ENCODE measurements at places on chromosomes 5 and 9.

- DNase-seq: no peak
Observed at GRCh38 chr5:169099801-169100734, 200.9 kb downstream of the SLIT3 start.

GRCh38 chr5:89388872-89389271 lies 505.9 kb upstream of the MEF2C start:
- no peak for DNase-seq

- DNase-seq: peak; percentile 6
Observed at GRCh38 chr9:80040457-80040856, 468.7 kb downstream of the TLE4 start.

- DNase-seq: no peak
Observed at GRCh38 chr5:131400585-131400984, 136.7 kb downstream of the CDC42SE2 start.

DNA sequence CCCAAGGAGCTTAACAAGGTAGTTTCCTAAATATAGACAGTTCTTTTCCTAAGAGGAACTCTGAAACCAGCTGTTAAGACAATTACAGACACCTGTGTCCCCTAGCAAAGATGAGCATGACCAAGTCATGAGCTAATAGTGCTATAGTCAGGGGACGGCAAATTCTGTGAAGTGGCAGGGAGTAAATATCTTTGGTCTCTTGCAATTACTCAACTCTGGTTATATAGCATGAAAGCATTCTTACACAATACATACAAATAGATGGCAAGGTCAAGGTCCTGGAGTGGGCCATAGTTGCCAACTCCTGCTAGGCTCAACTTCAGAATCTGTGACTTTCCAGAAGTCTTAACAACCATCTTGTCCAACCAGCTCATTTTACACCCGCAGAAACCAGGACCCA lies 103.7 kb downstream of the RFK start:
- no peak for DNase-seq

- DNase-seq: no peak
Observed at GRCh38 chr5:80048084-80048780, 13.1 kb downstream of the THBS4 start.

DNA sequence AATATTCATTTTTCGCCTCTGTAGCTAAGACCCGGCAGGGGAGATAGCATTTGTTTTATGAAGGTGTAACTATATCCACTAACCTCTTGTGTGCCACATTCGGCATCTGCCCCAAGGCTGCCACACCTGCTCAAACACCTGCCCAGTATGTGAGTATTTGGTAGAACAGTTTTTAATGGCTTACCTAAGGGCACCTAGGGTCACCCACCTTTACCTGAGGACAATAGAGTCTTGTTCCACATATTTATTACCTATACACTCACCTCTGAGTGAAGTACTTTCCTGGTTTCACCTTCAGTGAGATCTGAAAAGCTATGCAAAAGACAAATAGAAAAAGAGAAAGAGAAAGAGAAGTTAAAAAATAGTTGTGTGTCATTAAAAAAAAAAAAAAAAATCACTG lies 68.0 kb upstream of the PIP5K1B start:
- no peak for DNase-seq

GRCh38 chr9:33341182-33341581 lies 50.9 kb downstream of the NFX1 start:
- DNase-seq: no peak

DNA sequence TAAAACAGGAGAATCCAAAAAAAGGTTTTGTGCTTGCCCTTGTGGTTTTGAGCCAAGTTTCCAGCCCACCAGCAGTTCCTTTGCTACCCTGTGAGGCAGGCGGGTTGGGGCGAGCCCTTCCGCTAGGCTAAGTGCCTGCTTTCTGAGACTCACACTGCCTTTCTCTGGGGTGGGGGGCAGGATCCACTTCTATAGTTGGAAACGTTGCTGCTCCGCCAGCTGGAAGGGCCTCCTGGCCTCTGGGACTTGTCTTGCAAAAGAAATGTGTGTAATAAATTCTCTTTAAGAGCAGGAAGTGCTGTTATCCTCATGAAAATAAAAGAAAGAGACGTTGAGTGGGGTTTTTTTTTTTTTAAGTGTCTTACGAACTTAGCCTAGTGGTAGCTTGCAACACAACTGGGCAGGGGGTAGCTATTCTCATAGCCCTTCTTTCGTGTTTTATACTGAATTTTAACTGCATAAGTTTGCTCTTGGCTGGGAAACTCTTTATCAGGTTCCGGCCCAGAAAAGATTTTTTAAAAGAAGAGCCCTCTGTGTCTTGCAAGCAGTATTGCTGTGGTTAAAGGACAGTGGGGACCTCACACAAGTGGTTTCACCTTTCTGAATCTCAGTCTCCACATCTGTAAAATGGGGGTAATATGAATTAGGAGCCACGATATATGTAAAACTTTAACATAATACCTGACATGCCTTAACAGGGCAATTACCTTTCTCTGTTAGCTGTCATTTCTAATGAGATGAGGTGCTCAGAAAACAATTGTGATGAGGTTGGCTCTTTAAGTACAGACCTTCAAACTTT lies 19.8 kb downstream of the JADE2 start:
- DNase-seq: no peak

- no peak for DNase-seq
Observed at GRCh38 chr9:110520120-110520701, 59.3 kb downstream of the SVEP1 start.

- no peak for DNase-seq
Observed at GRCh38 chr9:114732823-114733222, 50.8 kb upstream of the TEX48 start.

DNA sequence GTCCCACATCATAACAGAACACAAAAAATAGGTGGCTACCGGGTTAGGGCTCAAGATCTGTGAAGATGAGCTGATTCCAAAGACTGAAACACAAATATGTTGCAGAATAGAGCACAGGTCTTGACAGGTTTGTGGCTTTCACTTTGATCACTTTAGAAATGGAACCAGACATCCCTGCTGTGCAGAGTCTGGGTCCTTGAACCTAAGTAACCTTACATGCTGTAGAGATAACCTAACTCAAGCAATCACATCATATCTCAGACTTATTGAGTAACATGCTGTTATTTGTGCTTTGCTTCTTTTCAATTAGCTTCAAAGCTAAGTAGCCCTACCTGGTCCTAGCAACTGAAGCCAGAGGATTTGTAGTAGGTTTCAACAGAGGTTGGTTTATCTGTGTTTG lies 24.3 kb downstream of the FBXW2 start:
- no peak for DNase-seq

DNA sequence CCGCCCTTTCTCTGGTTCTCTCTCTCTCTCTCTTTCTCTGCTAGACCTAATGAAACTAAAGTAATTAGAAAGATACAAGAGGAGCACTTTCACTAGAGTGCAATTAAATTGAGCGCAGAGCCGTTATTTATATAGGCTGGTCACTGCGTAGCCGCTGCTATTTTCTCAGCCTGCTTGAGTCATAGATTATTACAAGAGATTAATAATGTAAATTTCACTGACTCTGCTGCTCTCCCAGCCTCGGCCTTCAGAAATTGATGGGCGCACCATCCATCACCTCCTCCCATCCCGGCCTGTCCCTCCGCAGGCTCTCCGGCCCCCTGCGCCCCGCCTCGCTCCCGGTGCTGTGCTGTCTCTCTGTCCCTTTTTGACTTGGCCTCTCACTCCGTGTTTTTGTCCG lies 268.0 kb upstream of the MVB12B start:
- no peak for DNase-seq

DNA sequence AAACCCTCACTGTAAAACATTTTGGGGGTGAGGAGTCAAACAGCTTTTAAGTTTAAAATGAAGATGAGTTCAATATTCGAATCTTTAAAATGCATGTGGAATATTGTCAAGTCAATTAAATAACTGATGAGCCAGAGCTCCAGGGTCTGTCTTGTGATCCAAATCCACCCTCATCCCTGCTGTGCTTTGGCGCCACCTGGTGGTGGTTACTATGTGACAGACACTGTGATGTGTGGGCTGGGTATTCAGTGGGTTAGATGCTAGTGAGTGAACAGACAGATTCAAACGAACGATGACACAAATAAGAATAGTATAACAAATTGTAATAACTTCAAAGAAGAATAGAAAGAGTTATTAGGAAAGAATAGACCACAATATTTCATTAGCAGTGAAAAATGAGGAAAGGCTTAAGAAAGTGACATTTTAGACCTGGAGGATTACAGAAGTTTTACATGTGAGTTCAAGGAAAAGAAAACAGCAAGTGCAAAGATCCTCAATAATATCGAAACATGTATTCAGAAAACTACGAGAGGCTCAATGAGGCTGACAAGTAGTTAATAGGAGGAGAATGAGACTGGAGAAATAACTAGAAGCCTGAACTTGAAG lies 51.4 kb upstream of the CHSY3 start:
- peak; percentile 80 for DNase-seq

GRCh38 chr9:34343605-34344004 lies 14.2 kb downstream of the NUDT2 start:
- DNase-seq: no peak

- DNase-seq: no peak
Observed at GRCh38 chr5:33364406-33364805, 76.4 kb upstream of the TARS1 start.

DNA sequence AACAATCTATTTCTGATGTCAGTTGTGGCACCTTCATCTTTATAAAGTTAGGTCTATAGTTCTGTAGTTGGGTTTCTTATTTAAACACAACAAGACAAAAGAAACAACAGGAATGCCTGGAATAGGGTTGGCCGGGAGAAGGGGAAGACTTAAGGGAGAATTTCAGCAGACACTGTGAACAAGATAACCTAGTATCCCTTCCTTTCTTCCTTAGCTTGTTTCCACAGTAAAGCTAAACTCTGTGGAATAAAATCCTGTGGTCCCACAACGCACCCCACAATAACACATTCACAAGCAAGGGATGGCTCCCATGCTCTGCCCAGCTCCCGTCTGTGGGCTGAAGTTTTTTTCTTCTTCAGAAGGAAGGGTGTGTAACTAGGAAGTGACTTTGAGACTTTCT lies 124.9 kb upstream of the SMARCA2 start:
- no peak for DNase-seq

- DNase-seq: no peak
Observed at GRCh38 chr5:65246741-65247140, 235.0 kb downstream of the ADAMTS6 start.

DNA sequence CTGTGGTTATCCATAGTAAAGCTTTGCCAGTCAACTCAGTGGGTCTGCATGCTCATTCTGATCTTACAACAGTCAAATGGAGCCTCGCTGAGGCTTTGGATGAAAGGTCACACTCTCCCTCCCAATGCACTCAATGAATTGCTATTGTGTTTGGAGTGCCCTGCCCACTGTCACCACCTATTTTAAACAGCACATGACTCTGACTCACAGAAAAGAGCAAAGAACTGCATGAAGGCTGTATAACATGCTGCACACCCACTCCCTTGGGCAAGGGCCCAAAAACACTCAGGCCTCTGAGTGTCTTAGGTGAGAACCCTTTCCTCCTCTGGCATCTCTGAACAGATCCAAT lies 118.7 kb upstream of the CCDC112 start:
- peak; percentile 9 for DNase-seq

- DNase-seq: no peak
Observed at GRCh38 chr5:91283326-91283725, 99.8 kb downstream of the ARRDC3 start.

DNA sequence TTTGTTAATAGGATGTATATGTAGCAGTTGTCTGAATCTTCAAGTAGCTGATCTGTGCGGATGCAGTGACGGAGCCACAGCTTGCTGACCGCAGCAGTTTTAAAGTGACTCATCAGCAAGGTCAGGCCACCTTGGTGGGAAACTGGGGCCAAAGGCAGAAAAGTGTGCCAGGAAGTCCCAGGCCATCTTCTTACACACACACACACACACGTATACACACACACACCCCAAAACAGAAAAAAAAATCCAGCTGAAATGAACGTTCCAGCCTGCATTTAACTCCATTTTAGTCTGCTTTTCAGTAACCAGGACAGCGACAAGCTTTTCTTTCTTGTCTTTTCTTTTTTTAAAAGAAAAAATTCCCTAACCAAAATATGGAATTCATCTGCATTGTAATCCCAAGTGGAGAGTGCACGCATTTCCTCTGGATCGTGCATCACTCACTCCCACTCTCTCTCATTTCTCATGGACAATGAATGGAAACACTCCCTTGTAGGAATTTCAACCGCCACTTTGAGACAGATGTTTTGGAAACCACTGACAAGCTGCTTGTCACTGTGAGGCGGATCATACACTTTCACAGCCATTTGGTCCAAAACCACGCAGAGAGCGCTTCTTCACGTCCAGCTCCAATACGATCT lies 103.9 kb downstream of the LHFPL2 start:
- DNase-seq: no peak

DNA sequence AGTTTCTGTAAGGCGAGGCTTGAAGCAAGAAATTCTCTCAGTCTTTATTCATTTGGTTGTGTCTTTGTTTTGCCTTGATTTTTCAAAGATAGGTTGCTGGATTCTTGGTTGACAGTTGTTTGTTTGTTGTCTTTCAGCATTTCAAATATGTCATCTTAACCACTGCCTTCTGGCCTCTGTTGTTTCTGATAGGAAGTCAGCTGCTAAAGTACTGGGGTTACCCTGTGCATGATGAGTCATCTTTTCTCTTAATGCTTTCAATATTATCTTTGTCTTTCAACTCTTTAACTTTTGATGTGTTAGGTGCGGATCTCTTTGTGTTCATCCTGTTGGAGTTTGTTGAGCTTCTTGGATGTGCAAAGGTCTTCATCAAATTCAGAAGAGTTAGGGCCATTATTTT lies 1571.3 kb downstream of the MAT2B start:
- peak; percentile 7 for DNase-seq

GRCh38 chr5:106269252-106269843 lies 1401.4 kb downstream of the EFNA5 start:
- peak; percentile 50 for DNase-seq

DNA sequence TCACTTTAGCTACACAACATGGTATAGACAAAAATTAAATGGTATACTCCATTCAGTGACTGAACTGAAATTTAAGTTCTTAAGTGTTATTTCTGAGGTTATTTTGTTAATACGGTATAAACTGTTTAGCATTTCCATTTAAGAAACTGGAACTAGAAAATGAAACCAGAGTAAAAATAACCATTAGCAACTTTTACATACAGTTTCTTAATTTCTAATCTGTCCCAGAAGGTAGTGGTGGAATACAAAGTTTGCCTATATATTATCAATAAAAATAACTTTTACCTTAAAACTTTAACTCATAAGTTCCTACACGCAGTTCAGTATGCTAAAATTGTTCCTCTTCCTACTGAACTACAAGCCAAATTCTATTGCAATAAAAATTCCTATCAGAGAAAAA lies 10.3 kb downstream of the GOLPH3 start:
- DNase-seq: no peak

DNA sequence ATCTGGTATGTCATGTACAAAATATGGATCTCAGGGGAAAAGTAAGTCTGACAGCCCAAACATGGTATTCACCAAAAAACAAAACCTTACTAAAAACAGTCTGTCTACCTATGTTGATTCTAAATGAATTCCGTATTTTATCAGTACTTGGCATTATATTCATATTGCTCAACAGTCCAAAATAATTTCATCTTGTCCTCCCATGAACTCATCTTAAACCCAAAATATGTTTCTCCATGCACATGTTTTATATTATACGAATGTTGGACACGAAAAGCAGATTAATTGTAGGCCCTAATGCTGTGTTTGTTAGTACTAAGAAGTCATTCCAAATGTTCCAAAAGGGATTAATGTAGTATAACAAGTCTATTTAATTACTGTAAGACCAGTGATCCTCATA lies 20.1 kb downstream of the NFIB start:
- no peak for DNase-seq

GRCh38 chr9:88835038-88835466 lies 156.2 kb upstream of the S1PR3 start:
- DNase-seq: no peak
